ENCODE measurements at places on chromosomes 13 and 19.

DNA sequence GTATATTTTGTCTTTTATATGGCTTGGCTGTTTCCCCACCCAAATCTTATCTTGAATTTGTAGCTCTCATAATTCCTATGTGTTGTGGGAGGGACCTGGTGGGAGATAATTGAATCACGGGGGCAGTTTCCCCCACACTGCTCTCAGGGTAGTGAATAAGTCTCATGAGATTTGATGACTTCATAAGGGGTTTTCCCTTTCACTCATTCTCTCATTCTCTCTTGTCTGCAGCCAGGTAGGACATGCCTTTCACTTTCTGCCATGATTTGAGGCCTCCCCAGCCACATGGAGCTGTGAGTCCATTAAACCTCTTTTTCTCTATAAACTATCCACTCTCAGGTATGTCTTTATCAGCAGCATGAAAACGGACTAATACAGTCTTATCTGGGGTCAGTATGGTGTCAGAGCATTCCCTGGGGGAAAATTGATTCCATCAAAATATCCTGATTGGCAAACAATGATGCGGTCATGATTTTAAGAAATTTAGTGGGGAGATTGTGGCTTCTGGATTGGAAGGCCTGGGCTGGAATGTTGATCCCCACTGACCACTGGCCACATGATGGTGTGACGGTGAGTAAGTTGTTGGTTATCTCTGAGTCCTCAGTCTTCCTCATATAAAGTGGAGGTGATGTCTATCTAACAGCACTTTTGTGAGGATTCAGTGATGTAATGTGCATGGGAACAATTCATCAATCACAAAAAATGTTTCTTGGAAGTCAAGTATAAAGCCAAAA lies 27.5 kb upstream of the ANKRD10 start:
- no peak for DNase-seq

- DNase-seq = no peak
These were observed 16.4 kb upstream of the GARRE1 start for GRCh38 chr19:34237939-34238338.

GRCh38 chr19:6852001-6852400 lies 35.4 kb upstream of the ADGRE1 start:
- no peak for DNase-seq

DNA sequence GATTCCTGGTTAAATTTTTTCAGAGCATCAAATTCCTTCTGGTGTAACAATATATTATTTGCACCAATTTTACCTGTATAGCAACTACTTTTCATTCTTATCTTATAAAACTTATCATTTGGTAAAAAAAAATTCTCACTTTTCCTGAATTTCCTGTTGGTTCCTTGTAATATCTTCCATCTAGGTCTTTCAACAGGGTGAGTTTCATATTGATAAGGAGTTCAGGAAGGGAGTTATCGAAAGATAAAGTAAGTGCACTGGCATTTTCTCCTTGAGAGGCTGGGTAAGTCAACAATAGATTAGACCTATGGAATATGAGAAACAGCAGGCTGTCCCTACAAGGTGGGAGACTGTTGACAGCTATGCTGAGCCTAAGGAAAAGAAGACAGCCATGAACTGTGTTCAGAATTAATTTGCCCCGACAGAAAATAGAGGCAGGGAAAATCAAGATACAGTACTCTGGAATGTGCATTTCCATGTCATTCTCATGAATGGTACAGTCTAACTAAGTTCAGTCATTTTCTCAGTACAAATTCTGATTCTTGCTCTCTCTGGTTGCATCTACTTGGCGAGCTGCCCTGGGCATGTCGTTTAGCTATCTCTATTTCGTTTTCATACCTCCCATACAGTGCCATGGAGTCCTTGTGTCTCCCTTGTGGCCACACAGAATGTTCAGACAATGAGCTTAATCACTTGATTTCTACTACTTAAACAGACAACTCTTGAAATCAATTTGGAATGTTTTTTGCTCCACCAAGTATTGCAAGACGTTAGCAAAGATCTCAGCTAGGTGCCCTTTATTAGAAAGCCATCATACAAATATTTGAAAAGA lies 9.9 kb downstream of the IGFL1 start:
- DNase-seq = no peak

- DNase-seq = no peak
These were observed 27.7 kb upstream of the KCTD12 start for GRCh38 chr13:76913898-76914297.

DNA sequence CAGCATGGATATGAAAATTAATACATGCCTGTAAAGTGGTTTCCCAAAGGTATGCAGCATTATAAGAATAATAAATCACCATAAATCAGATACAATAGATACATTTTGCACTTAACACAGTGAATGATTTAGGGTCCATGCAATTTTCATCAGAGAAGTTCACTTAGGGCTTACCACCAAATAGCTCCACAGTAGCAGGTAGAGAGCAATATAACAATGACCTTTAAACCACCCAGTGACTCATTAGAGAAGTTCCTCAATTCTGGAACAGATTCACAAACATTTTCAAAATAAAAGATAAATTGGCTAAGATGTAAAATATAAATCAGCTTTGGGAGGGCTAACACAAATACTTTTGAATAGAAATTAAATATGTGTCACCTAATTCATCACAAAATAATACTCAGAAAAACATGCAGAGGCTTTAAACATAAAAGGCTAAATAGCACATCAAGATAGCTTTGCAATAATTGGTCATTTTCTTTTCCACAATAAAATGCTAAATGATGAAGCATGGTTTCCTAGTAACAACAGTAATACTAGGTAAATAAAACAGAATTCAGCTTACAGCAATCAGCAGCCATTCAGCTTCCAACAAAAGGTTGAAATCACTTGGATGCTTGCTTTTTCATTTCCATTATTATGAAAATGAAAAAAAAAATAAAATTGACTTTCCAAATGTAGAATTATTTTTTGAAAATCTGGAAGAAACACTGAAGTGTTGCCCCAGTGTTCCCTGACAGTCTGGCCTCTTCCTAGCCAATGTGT lies 84.3 kb upstream of the NBEA start:
- no peak for DNase-seq

- DNase-seq = no peak
These were observed 22.4 kb upstream of the EBI3 start for GRCh38 chr19:4206818-4207484.

- no peak for DNase-seq
These were observed 20.4 kb downstream of the COG6 start for GRCh38 chr13:39675904-39676303.
